Stimulated activated CD4-positive, alpha-beta T cell treated with anti-CD3 and anti-CD28 coated beads, Interleukin-2, amount 100 ng/mL, for 48 hours (primary cell): ENCODE measurements at places on chromosomes 1 and 21.

DNA sequence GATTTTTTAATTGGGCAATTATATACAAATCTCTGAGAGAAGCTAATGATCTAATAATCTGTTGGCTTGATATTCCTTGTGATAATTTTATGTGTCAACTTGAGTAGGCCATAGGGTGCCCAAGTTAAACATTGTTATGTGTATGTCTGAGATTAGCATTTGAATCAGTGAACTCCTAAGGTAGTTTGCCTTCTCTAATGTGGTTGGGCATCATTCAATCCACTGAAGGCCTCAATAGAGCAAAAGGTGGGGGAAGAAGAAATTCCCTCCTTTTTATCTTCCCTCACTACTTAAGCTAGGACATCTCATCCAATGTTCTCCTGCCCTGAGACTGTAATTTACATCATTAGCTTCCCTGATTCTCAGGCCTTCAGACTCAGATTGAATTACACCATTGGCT is 394.5 kb downstream of the LMO4 start:
- DNase-seq: no peak

- DNase-seq: no peak
Measured at GRCh38 chr1:160107512-160107911, 8.0 kb upstream of the ATP1A2 start.

DNA sequence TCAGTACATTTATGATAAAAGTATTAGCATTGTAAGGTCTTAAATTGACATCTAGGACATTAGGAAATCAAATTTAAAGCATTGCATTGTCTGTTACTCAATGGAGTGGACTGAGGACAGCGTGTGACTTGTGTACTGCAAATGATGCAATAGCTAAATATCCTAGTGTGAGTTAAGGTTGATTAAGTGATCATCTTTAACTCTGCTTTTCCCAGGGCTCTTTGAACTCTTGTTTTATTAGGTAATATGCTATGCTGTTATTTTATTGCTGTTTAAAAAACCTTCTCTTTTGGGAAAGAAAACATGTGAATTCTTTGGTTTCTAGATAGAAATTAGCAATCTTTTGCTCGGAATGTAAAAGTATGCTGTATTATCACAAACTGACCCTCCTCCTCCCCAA is 38.6 kb downstream of the NFIA start:
- no peak for DNase-seq

DNA sequence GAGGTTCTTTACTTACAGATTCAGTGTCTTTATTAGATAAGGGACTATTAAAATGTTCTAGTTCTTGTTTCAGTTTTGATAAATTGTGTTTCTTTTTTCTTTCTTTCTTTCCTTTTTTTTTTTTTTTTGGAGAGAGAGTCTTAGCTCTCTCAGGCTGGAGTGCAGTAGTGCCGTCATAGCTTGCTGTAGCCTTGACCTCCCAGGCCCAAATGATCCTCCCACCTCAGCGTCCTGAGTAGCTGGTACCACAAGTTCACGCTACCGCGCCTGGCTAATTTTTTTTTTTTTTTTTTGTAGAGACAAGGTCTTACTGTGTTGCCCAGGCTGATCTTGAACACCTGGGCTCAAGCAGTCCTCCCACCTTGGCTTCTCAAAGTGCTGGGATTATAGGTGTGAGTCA is 76.6 kb downstream of the TMEM200B start:
- no peak for DNase-seq

- DNase-seq: no peak
Measured at GRCh38 chr1:200526709-200527612, 93.6 kb downstream of the KIF14 start.

DNA sequence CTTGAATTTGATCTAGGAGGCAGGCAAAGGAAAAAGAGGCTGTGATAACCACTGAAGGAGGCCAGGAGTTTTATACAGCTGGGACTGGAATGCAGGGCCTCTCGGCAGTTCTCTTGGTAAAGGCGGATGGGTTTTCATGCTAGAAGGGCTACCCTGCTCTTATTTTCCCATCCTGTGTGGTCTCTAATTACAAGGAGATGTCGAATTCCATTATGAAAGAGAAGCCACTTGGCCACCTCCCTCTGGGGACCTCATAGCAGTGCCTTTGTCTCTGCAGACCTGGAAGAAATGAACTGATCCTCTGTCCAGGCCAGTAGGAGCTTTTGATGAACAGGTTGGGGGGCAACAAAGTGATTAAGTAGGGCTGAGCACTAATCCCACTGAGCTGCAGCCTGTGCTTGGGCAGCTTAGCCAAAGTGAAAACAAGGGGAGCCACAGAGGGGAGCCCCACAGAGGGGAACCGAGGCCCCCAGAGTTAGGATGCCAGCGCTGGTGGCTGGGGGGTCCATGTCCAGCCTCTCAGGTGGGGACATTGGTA is 42.2 kb upstream of the BCAR3 start:
- DNase-seq: no peak

DNA sequence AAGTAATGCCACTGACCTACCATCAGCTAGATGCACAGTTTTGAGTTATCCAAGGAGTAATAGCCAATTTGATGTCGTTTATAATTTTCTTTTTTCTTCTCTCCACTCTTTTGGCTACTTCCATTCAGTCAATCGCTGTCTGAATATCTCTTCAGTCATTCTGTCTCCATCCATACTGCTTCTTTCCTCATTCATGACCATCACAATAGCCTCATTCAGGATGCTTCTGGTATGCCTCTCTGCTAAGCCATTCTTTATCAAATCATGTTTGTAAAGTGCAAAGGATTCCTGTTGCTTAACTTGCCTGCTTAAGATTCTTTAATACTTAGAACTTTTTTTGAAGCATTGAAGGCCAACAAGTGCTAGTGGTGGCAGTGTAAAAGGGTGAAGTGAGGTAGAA is 20.2 kb downstream of the TYW3 start:
- DNase-seq: no peak

DNA sequence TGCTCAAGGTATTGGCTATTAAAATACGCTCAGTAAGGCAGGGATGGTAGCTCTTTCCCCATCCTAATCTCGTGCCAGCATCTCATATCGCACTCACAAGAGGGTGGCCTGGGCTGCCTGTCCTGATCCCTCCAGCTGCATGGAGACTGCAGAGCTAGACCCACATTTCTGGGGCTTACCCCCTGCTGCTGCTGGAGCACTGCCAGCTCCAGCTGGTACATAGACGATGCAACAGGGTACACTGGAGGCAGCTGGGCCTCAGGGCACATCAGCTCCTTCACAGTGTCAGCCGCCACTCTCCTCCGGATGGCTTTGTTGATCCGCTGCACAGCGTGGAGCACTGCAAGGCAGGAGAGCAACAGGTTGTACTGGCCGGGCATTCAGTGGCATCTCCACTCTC is 16.0 kb downstream of the IQGAP3 start:
- no peak for DNase-seq

- no peak for DNase-seq
Measured at GRCh38 chr1:81725823-81726222, 74.9 kb upstream of the ADGRL2 start.

DNA sequence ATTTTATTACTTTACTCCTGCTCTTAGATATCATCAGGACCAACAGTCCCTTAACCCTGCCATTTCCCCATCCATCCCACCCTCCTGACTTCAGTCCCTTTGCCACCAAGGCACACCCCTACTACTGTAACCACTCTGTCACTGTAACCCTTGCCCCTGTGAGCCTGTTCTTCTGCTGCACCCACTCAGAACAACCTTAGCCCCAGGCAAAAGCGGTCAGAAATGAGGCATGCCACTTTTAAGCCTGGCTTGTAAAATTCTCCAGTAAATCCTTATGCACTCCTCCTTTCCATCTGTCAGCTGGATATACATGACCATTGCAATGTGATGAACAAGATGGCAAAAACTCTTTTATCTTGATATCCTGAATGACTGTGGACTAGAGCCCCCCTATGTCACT is 555.0 kb upstream of the PLXNA2 start:
- DNase-seq: no peak

DNA sequence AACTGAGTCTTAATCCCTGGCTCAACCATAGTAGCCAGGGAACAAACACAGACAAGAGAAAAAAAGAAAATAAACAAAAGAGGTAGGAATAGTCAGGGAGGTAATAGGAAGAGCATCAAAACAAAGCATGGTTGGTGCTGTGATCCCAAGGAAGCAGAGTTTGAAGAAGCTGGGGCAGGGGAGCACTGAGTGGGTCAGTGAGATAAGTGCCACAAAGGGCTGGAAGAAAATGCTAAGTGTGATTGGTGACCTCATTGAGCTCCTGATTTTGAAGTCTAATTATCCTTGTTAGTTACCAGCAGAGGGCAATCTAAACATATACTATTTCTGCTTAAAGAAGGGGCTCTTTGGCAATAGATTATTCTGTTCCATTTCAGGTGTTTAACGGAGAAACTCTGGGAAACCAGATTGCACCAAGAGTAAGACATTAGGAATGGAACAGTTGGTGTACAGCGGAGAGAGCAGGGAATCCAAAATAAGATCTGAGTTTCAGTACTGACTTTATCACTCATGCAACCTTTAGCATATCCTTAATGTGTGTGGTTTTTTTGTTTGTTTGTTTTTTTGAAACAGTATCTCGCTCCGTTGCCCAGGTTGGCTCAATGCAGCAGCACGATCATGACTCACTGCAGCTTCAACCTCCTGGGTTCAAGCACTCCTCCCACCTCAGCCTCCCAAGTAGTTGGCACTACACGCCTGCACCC is 30.7 kb upstream of the KIAA1614 start:
- no peak for DNase-seq

- no peak for DNase-seq
Measured at GRCh38 chr1:90386899-90387720, 330.0 kb downstream of the BARHL2 start.

DNA sequence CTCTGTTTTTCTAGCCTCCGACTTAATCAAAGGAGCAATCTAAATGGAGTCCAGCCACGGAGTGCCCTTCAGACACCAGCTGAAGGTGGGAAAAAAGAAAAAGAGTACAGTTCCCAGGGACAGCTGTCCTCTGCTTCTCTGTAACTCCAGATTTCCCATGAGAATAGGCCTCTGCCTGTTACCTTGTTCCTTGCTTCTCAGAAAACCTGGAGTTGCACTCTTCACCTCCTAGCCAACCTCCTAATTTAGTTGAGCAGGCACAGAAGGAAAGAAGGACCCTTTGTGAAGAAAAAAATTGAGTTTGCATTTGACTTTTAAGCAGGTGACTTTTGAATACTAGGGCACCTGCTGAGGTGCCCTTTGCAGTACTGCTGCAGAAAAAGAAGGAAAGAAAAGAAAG is 8.3 kb downstream of the BARHL2 start:
- no peak for DNase-seq

DNA sequence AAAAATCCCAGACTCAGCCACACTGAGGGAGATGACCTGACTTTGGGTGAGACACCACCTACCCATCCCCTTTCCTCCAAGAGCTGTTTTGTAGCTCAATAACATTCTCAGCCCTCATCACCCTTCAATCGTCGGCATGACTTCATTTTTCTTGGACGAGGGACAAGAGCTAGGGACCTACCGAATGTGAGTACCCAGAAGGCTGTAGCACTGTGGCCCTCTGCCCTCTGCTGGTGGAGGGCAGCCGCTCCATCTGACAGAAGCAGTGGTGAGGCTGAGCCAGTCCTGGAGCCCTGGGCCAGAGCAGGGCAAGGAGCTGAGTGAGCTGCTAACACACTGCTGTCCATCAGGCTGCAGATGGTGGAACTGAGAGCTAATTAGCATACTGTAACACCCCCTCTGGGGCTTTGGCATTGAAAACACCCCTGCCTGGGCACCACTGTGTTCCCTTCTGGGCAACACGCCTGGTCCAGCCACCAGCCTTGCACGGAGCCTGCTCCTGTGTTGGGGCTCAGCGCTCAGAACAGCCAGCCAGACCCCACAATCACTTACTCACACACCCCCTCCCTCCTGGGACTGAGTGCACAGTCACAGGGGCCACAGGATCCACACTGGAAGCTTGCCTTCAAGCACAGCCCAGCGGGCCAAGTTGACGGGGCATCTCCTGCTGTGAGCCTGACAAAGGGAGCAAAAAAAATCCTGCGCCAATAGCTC is 18.3 kb upstream of the ALPL start:
- DNase-seq: peak; percentile 22

GRCh38 chr1:200373811-200374231 is 36.0 kb downstream of the ZNF281 start:
- DNase-seq: no peak

GRCh38 chr1:113802367-113803007 is 9.8 kb downstream of the RSBN1 start:
- no peak for DNase-seq

DNA sequence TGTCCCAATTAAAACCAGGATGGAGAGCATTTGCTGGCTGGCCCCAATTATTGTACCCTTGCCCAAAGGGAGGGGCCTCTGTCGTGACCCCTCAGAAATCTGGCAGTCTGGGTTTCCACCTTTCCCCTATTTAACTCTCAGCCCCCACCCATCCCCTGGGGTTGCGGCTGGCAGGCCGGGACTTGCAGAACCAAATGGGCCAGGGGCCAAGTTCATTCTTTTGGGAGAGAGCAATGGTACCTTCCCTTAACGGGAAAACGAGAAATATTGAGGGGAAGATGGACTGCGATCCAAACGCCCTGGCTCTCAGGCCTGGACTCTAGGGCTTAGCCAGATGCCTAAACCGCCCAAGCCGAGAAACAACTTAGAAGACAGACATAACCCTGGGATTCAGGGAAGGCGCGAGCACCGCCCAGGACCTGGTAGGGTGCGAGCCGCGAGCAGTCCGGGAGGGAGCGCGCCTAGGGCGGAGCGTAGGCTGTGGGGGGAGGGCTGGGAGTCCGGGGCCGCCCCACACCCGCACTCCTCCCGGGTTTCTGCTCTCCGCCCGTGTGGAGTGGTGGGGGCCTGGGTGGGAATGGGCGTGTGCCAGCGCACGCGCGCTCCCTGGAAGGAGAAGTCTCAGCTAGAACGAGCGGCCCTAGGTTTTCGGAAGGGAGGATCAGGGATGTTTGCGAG is at the start of gene SLC27A3:
Gene SLC27A3, plus strand, starts transcription at position 628 of the 678 bp plus-strand sequence. CDS start 91 bp downstream, outside the sequence.
- no peak for DNase-seq
